ENCODE measurements at places on chromosomes 2 and 18.

DNA sequence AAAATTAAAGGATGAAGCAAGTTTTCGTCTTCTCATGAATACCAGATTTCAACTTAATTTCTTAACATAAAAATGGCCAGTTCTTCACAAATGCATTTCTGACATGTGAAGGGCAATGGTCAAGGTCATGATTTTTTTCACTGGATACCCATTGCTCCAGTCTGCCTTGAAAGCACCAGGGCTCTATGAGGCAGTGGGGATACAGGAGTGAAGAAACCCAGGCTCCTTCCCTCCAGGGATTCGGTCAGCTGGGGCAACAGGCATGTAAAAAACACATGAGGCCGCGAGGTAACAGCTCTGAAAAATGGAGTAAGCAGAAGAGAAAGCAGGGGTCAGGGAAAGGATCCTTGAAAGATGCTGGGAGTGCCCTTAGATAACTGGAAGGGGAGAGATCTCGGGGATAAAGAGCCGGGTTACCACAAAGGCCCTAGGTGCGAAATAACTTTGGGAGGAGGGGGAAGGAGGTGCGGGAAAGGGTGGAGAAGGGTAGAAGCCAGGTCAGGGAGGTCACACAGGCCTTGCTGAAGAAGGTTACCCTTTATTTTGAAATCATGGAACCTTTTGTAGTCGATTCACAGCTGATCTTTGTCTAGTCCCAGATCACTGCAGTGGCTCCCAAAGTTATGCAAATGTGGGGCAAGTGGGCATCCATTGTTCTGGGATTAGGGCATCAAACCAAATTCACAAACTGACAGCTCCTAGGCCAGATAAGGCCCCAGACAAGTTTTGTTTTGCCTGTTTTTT lies 5.2 kb upstream of the SPRED2 start:
- no peak for DNase-seq

DNA sequence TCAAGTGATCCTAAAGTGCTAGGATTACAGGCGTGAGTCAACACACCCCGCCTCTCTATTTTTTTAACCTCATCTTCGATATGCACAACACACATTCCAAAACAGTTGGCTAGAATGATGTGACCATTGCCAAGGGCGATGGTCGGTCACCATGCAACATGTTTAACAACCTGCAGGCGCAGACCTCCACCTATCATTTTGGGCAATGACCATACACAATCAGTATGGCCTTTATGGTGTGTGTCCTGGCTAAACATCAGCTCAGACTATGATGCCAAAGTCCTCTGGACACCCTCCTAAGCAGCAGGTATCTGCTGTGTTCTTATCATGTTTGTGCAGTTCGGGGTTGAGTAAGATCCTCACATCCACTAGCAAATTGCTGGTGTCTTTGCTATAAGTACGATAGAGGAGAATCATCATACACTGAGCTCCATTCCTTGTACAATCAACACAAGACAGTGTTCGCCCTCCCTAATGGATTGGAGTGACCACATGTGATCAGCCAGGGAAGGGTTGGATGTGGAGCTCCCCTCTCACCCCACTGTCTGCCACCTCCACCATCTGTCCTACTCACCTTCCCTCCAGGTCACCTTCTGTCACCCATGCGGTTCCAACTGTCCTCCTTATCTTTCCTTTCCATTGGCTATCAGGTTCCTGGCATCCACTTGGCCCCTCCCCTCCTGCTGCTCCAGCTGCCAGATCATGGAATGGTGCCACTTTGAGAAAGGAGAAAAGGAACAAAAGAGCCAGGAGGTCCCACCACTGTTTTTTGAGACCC lies 7.9 kb upstream of the RNF152 start:
- no peak for DNase-seq

GRCh38 chr2:43880471-43880870 lies 41.7 kb downstream of the ABCG8 start:
- DNase-seq, result no peak

- DNase-seq, result no peak
Measured at GRCh38 chr2:219207134-219207883, 727 bp downstream of the ZFAND2B start.

DNA sequence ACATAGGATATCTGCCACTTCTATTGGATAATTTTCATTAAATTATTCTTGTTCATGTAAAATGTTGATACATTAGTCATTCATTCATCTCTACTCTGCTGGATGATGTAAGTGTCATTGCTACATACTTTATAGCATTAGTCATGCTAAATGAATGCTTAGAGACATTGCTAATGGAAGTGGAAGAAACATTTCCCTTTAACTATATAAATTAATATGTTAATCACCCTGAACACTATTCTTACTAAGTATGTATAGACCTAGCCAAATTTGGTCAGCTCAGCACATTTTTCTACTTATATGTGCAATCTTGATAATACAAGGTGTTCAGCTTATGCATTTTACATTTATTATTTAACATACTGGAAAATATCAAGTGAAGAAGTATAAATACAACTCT lies 160.2 kb downstream of the DPP4 start:
- no peak for DNase-seq

DNA sequence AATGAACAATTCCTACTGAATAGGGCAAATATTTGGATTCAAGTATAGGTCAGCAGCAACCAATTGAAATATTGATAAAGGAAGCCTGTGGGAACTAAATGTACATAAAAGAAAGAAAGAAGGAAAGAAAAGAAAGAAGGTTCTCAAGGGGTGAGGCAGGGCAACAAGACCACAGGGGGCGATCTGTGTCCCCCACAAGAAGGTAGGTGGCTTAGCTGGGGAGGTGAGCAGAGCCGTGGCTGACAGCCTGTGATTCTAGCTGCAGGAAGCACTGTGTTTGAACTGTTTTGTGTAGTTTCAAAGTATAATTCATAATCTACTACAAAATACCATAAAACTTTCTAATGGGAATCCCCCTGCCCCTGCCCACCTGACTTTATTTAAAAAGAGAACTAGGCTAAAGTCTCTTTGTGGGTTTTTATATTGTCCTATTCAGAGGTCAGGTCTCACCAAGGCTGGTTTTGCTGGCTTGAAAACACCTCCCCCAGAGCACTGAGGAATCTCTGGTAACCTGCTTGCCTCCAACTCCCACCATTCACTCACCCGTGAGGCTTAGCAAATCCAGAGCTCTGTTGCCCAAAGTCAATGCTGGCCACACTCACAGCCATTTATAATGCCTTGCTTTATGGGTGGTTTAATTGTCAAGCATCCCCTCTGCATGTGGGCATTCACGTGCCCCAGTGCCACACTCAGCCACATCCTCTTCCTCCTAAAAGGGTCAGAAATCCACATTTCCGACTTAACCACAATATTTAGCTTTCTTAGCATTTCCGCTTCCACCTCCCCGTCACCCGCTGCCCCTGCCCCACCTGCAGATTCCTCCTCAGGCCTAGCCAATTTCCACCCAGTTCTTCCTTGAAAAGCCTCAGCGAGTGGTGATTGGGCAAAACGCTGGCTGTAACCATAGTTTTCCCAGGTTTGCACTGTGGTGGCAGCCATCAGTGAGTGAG lies 36.4 kb upstream of the LMAN1 start:
- no peak for DNase-seq

- DNase-seq, result no peak
Measured at GRCh38 chr2:195312662-195313061, 344.4 kb upstream of the SLC39A10 start.

DNA sequence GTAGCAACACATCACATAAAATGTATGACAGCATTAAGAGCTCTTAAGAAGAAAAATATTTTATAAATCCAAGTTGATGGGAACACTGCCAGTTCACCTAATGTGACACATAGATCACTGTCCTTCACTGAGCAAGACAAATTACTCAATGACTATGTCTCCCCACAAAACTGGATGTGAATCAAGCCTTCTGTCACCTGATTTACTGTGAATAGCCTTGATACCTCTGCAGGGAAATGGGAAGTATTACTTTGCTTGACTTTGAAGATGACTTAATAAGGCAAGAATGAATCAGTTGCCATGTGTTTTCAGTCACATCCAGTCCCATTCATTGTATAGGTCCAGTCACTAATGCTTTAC lies 94.6 kb downstream of the NYAP2 start:
- DNase-seq, result no peak

- no peak for DNase-seq
Measured at GRCh38 chr2:239648607-239649006, 247.8 kb upstream of the HDAC4 start.

- DNase-seq, result no peak
Measured at GRCh38 chr18:67318651-67319050, 197.9 kb downstream of the DSEL start.

DNA sequence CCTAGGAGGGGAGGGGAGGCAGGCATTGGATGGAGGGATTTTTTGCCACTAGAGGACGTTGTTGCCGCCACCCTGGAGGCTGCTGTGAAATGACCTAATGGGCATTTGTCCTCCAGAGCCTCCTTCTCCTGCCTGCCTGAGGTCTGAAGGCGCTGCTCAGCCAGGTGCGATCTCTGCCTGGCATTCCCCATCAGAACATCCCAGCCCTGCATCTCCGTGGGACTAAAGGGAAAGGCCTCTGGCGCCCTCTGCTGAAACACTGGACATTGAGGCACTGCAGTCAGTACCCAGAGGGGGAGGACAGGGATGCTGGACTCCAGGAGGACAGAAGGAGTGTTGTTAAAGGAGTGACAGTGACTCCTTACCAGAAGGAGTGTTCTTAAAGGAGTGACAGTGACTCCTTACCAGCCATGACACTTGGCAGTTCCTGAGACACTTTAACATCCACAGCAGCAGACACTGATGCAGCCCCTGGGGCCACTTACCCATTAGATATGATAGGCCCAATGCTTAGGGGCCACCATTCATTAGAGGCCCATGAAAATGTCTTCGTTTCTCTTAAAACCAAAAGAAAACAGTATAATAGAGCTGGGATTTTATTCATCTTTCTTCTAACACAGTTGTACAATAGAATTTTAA lies 17.0 kb downstream of the THNSL2 start:
- DNase-seq, result peak; percentile 80

DNA sequence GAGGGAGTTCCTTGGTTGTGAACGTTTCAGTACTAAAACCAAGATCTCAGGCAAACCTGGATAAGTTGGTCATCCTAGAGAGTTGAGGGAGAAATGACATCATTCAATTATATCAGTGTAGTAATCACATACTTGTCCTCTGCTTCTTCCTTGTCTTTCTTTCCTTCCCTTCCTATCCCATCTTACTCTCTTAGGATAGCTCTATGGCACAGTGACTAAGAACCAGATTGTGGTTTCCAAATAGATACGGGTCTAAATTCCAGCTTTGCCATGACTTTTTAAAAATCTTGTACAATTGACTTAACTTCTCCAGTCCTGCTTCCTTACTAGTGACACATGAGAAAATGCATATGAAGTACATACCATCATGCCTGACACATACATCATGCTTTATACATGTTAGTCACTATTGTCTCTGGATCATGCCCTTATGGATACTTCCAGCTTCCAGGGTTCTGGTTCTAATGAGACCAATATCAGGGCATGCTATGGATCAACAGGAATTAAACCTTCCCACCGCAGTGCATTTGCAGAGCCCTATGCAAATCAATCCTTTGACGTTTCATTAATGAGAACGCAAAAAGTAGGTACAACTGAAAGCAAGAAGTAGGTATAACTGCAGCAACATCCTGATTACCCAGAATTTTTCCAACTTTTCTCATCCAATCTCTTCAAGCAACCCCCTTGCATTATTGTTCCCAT lies 168.0 kb upstream of the KLF7 start:
- no peak for DNase-seq

DNA sequence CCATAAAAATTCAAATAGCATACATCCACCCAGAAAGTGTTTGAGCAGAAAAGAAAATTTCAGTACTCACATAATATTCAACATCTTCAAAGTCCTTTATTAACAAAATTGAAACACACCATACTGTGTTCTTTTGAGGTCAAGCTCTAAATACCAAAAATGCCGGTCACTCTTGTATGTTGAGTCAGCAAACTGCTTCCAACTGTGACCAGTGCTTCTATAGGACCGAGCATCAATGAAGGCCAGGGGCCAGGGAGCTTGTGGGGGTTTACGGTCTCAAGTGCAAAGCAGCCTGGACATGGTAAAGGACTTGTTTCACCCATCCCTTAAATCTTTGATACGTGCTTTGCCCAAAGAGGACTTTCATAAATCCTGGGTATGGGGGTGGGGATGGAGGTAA lies 112.7 kb upstream of the REV1 start:
- DNase-seq, result no peak

DNA sequence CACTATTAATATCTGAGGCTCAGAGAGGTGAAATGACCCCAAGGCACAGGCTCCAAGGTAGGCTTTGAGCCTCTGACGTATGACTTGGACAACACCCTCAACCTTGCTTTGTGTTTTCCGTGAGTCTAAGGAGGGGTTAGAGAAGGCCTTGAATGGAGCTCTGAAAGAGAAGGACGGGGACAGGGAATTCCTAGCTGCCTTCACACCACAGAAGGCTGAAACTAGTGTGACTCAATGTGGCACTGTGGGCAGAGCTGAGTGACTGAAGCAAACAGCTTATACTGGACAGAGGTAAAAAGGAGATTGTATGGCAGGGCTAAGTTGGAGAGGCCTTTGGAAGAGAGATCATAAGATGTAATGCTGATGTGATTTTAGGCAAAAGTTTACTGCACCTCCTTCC lies 3.5 kb upstream of the NCK2 start:
- no peak for DNase-seq

DNA sequence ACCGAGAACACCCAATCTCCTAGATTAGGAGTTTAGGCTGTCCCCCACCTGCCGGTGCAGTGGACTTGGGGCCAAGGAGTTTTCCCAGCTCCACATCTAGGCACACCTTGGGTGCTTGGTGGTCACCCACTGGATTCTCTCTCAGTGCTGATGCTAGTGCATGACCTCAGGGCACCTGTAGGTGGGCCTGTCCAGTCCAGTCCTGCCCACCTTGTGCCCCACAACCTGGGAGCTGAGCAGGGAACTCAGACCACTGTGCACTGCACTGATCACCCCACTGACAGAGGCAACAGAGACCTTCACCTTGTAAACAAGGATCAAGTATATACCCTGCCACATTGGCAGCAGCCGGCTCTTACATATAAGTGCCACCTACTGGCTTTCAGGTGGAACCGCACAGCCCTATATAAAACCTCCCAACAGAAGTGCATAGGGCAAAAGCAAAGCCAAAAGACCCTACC lies 12.7 kb upstream of the CDH19 start:
- DNase-seq, result peak; percentile 1

- no peak for DNase-seq
Measured at GRCh38 chr2:166068981-166069380, 58.8 kb downstream of the SCN1A start.

DNA sequence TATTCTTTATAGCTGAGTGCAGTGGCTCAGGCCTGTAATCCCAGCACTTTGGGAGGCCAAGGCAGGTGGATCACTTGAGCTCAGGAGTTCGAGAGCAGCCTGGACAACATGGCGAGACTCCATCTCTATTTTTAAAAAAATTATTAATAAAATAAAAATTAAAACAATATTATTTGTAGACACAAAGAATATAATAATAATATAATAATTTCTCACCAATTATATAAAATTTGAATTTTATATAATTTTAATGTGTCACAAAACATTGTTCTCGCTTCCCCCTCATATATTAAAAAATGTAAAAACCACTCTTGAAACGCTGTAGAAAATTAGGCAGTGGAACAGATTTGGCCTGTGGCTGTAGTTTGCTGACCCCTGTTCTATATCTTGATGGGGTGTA lies 5.6 kb upstream of the KDM3A start:
- no peak for DNase-seq

GRCh38 chr2:64622443-64623241 lies 31.1 kb downstream of the SERTAD2 start:
- no peak for DNase-seq

All from NCI-H526 treated with DMSO at 0.1 percent for 48 hours (cell line).